ENCODE measurements at places on chromosomes 3 and 15.

DNA sequence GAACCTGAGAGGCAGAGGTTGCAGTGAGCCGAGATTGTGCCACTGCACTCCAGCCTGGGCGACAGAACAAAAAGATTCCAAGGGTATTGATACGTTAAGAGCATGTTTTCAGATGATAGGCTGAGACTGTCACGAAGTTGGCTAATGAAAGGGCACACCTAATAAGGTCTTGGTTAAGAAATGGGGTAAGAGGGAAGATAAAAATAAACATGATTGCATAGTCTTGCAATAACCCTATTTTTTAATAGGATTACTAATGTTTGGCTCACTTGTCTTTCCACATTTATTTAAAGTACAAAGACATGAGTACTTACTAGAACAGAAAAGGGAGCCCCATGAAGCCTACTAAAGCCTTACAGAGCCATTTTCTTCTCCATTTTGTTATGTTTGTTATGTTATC is 109.0 kb downstream of the FRMD4B start:
- DNase-seq, result no peak

DNA sequence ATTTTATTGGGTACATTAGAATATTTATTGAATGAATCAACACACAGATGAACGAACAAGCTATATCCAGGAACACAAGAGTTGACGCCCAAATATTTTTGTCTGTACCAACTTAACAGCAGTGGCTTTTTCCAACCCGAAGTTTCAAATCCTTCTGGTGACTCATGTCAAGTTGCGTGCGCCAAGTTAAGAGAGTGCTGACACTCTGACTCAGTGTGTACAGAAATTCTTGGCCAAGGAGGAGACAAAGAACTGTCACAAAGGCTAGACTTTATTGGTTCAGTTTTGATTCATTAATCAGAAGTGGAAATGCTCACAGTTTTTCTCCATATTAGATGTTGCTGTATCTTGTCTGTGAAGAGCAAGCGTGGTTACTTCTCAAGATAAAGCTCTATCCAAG is 59.6 kb upstream of the TSC22D2 start:
- DNase-seq, result peak; percentile 15

- DNase-seq, result no peak
Measured at GRCh38 chr3:66606126-66606525, 105.3 kb upstream of the LRIG1 start.

- no peak for DNase-seq
Measured at GRCh38 chr15:56754772-56755370, 21.6 kb upstream of the ZNF280D start.

- DNase-seq, result no peak
Measured at GRCh38 chr3:152405915-152406802, 137.4 kb downstream of the MBNL1 start.

GRCh38 chr3:165827883-165828282 is 9.3 kb downstream of the BCHE start:
- no peak for DNase-seq

- DNase-seq, result no peak
Measured at GRCh38 chr3:188076176-188076575, 77.8 kb upstream of the LPP start.

GRCh38 chr15:33670567-33670966 is 297.7 kb upstream of the CHRM5 start:
- DNase-seq, result no peak

DNA sequence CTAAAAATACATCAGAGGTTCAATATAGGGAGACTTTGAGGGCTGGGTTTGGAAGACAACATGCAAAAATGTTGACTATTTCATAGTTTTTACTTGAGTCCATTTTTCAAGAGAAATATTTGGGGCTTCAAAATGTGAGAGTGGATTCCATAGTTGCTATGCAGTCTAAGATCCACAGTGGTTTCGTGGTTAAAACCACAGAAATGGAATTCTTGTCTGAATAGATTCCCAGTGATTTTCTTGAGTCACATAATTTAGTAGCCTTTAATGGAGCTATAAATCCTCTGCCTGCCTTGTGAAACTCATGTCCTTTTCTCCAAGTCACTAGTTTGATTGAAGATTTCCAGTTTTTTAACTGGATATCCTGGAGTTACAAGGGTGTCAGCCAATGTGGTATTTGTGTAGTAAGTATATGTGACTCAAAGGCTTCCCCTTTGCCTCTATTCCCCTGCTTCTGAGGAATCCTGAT is 94.7 kb upstream of the RBMS3 start:
- DNase-seq, result peak; percentile 7

GRCh38 chr3:59001675-59002074 is 48.1 kb downstream of the CFAP20DC start:
- DNase-seq, result no peak

DNA sequence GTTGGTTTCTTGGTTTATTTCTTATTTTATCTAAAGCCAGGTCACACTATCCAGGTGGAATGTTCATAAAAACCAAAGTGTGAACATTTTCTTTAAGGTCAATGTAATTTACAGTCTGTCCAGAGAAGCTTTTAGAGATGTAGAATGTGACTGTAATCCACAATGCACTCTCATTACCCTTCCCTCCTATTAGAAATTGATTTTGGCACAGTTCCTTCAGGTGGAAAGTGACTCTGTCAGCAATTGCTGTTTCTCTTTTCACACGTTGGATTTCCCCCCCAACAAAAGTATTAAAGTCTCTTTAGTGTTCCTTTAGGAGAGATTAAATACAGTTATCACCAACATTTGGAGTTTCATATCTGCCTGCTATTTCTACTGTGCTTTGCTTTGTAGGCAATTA is 31.6 kb upstream of the COPB2 start:
- no peak for DNase-seq

GRCh38 chr3:179181021-179181472 is 32.9 kb downstream of the PIK3CA start:
- no peak for DNase-seq

GRCh38 chr15:27070841-27071240 is 99.9 kb downstream of the GABRG3 start:
- no peak for DNase-seq

- no peak for DNase-seq
Measured at GRCh38 chr15:65134538-65134937, 930 bp upstream of the PDCD7 start.

GRCh38 chr15:38551720-38552648 is 12.6 kb downstream of the RASGRP1 start:
- DNase-seq, result no peak

DNA sequence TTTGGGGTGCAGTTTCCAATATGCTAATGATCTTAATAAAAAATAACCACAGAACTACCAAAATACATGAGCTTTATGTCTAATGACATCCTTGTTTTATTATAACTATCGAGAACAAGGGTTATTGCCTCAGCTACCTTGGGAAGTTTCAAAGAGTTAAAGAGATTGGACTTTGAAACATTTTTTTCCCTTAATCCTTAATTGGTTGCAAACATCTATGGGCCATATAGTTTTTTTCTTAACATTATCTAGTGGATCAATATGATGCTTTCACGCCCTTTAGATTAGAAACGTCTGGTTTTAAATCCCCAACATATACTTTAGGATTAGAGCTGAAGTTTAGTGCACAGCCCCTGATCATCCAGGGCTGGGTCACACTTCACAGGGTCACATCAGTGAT is 219.2 kb upstream of the SGO1 start:
- DNase-seq, result no peak

- DNase-seq, result no peak
Measured at GRCh38 chr3:13950042-13950441, 70.2 kb upstream of the WNT7A start.

GRCh38 chr3:156180077-156180476 is 59.7 kb downstream of the KCNAB1 start:
- no peak for DNase-seq

- DNase-seq, result peak; percentile 10
Measured at GRCh38 chr15:68830141-68830785, 9.6 kb upstream of the ANP32A start.

- no peak for DNase-seq
Measured at GRCh38 chr3:84510007-84510406, 448.8 kb upstream of the CADM2 start.

GRCh38 chr3:137792626-137793271 is 28.6 kb downstream of the SOX14 start:
- DNase-seq, result peak; percentile 45

- DNase-seq, result peak; percentile 99
Measured at GRCh38 chr3:167734498-167735232, at the start of gene PDCD10. Gene PDCD10, minus strand, starts transcription at chr3:167734892. Its CDS starts 14,735 bp downstream, at chr3:167720157.

DNA sequence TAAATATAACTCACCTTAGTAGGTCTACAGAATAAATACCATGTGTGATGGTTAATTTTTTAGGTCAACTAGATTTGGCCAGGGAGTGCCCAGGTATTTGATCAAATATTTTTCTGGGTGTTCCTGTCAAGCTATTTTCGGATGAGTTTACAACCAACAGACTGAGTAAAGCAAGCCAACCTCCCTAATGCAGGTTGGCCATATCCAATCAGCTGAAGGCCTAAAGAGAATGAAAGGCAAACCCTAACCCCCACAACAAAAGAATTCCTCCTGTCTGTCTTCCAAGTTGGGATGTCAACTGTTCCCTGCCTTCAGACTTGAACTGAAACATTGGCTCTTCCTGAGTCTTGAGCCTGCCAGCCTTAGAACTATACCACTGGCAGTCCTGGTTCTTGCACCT is 28.6 kb downstream of the TASOR start:
- no peak for DNase-seq

GRCh38 chr3:45551214-45552010 is 43.1 kb upstream of the LIMD1 start:
- DNase-seq, result peak; percentile 73

GRCh38 chr15:94404733-94405283 is 173.4 kb downstream of the MCTP2 start:
- no peak for DNase-seq

GRCh38 chr3:127307916-127308315 is 20.1 kb upstream of the PRR20G start:
- DNase-seq, result no peak

DNA sequence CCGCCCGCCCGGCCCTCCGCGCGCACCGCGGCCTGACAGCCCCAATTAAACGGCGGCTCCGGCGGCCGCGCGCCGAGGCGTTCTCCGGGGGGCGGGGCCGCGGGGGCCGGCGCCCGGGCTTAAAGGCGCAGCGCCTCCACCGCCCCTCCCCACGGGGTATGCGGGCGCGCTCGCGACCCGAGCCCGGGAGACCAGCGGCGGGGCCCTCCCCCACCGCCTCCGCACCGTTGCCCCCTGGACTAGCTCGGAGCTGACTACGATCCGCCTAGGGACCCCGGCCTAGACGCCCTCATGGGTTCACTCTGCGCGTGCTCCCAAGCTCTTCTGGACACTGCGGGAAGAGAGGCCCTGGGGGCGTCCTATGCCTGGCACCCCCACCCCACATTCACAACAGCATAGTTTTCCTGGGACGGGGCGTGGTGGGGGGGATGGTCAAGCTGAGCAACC is at the start of gene DUSP7:
Gene DUSP7, minus strand, starts transcription at position 51 of the 447 bp plus-strand sequence. CDS start 205 bp downstream, outside the sequence.
- DNase-seq, result peak; percentile 56

GRCh38 chr15:63973212-63974009 is 72.9 kb downstream of the DAPK2 start:
- no peak for DNase-seq

GRCh38 chr3:88628901-88629300 is 478.5 kb upstream of the EPHA3 start:
- no peak for DNase-seq

GRCh38 chr15:60989696-60990095 is 239.4 kb downstream of the RORA start:
- no peak for DNase-seq

- DNase-seq, result no peak
Measured at GRCh38 chr3:134057006-134057653, 27.4 kb upstream of the SLCO2A1 start.

DNA sequence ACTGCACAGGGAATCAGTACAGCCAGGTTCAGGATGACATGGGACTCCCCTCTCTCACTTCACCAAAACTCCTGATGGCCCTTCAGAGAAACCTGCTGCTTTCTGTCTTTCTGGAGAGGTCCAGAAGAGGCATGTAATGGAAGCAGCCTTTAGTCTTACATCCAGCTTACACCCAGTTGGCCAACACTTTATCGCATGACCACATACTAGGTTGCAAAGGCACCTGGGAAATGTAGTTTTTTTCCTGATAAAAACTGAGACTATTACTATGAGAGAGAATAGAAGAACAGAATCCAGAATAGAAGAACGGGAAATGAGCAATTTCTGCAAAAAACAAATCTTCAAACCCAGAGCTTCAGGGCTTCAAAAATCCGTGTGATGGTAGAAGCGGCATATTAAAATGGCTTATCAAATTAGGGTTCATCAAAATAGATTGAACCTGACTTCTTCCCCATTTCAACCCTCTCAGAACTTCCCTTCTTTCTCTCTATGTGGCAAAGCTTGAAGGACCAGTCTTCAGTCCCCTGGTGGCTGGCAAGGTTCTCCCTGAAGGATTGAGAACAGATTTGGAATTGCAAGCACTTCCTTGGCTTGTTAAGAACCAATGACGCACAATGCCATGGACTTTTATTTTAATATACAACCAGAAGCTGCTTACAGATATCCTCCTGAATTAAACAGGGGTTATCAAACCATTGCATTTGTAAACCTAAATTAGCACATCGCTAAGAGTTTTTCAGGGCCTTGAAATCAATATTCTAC is 34.4 kb downstream of the CORO2B start:
- DNase-seq, result no peak

DNA sequence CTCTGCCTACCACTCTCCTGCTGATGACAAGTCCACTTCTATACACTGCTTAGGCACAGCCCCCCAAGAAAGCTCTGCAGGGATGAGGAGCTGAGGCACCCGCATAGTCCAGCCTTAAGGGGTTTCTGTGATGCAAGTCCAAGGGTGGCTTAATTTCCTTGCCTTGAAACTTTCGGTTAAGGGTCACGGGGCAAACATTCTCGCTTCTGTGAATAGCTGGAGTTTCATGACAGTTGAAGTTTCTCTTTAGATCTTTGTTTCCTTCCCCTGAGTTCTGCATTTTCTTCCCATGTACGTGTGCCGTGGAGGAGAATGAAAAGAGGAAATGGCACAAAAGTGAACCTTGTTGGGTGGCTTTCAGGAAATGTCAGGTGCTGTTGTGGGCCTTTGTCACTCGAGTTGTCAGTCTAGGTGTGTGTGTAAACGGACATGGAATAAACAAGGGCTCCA is 7.0 kb downstream of the GPR160 start:
- DNase-seq, result no peak

- no peak for DNase-seq
Measured at GRCh38 chr3:109835958-109836357, 498.6 kb upstream of the DPPA4 start.

DNA sequence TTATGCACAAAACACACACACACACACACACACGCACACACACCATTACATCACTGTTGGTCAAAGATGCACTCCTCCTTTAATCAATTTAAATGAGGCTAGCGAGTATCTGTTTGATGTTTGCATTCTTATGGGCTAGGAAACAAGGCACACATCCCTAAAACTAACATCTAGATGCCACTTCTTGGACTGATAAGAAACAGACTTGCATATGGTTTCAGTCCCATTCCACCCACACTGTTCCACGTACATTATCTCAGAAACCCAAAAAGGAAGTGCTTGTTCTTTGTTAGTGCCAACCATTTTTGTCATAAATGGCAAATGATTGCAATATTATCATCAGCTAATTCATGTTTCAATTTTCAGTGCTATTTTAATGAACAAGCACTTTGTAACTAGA is 69.5 kb downstream of the CCR1 start:
- no peak for DNase-seq

- no peak for DNase-seq
Measured at GRCh38 chr3:177528306-177529070, 331.2 kb upstream of the TBL1XR1 start.

GRCh38 chr3:177547711-177548350 is 350.5 kb upstream of the TBL1XR1 start:
- no peak for DNase-seq

- no peak for DNase-seq
Measured at GRCh38 chr3:102374863-102375634, 59.8 kb upstream of the ZPLD1 start.

All from SW480 (cell line).